Thoracic aorta (tissue), 2 donors: ENCODE measurements at places on chromosomes 2 and 18.

DNA sequence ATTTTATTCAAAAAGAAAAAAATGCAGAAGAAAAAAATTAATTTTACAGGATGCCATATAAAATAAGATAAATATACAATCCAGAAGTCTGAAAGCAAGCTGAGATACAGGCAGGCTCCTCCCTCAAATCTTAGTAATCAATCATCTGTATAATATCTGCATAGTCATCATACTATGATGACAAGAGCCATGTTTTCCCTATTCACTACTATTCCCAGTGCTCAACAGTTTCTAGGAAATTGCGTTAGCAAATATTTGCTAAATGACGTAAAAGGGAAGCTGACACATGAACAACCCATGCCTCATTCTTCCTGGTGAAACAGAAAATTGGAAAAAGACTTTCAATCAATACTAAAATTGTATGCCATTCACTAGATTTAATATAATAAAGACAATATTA, 793.2 kb downstream of the SUCLG1 start:
- DNase-seq, result no peak

DNA sequence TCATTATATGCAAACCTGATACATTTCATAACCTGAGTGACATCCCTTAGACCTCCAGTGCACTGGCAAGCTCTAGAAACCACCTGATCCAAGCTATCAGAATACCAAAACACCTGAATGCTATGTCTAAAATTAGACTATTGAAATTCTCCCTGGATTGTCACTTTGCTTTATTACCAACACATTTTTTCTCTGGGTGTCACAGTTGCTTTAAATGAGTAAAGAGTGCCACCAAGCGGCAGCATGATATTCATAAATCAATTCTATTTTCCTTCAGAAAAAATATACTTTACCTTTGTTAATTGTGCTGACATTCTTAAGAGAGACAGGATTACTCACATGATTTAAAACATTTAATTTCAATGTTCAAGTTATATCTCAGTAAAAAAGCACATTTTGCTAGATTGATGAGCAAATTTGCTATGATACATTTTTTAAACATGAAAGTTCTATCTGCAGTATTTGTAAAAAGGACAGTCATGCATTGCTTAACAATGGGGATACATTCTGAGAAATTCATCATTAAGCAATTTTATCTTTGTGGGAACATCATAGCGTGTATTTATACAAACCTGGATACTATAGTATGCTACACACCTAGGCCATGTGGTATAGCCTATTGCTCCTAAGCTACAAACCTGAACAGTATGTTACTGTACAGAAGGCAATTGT, 338.4 kb upstream of the SLC39A10 start:
- no peak for DNase-seq

DNA sequence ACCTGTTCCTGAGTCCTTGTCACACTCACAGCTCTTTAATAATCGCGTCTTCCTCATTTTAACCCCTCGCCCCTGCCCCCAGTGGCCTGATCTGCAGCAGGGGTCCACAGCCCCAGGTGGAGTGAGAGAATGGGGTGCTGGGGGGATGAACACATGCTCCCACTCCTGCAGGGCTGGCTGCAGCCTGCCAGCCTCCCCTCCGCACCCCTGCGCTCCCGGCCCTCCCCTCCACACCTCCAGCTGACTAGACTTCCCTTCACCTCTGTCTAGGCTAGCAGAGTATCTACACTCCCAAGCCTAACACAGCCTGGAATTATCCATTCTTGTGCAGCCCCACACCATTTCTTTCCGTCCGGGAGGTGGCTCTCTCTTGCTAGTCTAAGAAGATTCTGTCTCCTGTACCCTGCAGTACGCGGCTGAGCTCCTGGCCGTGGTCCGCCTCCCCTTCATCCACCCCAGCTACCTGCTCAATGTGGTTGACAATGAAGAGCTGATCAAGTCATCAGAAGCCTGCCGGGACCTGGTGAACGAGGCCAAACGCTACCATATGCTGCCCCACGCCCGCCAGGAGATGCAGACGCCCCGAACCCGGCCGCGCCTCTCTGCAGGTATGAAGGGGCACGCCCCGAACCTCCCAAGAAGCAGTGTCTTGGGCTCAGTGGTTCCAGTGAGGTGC, 231.6 kb downstream of the ATAD2B start:
- DNase-seq, result no peak

GRCh38 chr18:58788971-58789875, 75.5 kb upstream of the ZNF532 start:
- DNase-seq, result no peak

- no peak for DNase-seq
These were observed 82.1 kb downstream of the HS1BP3 start for GRCh38 chr2:20568501-20569463.
